ENCODE measurements at places on chromosomes 6 and 20.
A peak's percentile ranks its signal among the peaks of the same experiment; 100 is the strongest.

DNA sequence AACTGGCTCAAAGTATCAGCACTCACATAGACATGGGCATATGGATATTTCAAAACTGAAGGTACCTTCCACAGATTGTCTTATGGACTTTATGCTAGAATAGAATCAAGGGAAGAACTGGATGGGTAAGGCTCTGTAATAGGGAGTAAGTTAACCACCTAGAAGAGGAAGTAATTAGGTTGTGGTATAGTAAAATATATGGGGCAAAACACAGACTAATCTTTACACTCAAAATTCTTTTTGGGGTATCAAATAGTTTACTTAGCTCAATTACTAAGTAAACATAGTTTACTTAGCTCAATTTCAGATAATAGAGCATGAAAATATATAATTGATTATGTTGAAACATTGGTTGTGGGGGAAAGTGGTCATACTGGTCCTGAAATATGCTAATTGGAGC, 94.2 kb upstream of the ATXN1 start:
- DNase-seq: no peak

- DNase-seq: no peak
Measured at GRCh38 chr20:47558295-47559066, 56.8 kb downstream of the NCOA3 start.

- DNase-seq: no peak
Measured at GRCh38 chr20:49045440-49046086, 549 bp upstream of the CSE1L start.

DNA sequence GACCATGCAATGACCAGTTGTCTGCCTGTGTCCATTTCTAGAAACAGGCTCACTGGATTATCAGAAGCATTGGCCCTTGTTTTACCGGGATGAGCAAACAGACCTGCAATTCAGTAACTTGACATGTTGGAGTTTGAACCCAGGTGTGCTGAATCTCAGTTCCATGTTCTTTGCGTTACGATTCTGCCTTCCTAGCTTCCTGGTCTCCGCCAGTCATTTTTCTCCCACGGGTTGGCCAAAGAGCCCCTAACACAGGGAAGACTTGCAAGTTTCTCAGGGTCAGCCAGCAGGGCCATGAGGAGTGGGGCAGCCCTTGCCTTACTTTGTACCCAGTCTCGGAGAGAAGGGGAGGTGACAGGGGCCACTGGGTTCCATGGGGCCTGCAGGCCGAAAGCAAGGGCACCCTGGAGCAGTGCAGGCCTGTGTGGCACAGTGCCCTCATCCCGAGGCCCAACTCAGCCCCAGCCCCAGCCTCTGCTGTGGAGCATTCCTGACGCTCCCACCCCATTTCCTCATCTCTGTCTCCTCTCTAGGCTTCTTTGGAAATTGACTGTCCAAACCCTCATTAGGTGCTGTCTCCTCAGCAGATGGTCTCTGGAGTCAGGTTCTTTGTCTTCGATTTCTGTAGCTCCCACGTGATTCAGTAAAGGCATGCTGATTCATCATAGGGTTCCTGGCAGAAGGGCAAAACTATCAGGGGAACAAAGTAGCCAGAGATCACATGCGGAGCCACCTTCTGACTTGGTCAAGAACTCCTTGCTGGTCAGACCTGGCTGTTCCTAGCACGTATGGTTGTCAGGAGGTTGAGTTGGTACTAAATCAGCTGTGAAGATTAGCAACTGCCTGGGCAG, 23.6 kb downstream of the CDS2 start:
- DNase-seq: no peak

GRCh38 chr20:10540636-10541493, 105.8 kb downstream of the SLX4IP start:
- DNase-seq: no peak

DNA sequence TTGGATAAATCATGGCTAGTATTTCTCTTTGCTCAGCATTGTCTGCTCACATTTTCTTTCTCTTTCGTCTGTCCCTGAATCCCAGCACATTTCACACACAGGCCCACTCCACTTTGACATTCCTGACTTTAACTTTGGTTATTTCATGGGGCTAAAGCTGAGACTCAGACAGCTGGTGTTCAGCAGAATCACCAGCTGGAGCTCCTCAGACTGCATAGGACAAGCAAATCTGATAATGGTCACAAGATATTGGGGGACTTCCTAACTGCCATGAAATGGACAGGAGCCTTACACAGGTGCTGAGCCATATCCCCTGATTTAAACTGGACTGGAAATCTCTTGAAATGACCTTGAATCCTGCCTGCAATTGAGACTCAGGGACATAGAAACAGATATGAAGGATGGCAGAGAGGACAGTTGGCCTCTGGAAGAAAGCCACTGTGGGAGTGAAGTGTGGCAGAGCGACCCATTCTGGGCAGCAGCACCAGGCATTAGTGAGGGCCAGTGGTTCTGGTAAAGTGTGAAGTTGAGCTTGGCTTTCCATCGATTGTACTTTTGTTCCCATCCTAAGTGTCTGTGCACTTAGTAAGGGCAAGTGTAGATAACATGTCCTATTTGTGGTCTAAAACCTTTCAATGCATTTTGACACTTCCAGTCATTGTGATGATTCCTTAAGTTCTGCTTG, 10.0 kb upstream of the IFNGR1 start:
- DNase-seq: no peak

- DNase-seq: no peak
Measured at GRCh38 chr6:124958759-124959354, 3.4 kb upstream of the RNF217 start.

GRCh38 chr6:11324453-11325015, 92.1 kb upstream of the NEDD9 start:
- DNase-seq: peak; percentile 56

- no peak for DNase-seq
Measured at GRCh38 chr20:20002101-20002998, 14.8 kb upstream of the NAA20 start.

- peak; percentile 77 for DNase-seq
Measured at GRCh38 chr20:4592316-4593148, 129.2 kb upstream of the PRND start.

GRCh38 chr20:46520540-46520939, 7.2 kb upstream of the ZNF334 start:
- DNase-seq: no peak

GRCh38 chr6:56938649-56939191, 16.2 kb upstream of the BEND6 start:
- no peak for DNase-seq

DNA sequence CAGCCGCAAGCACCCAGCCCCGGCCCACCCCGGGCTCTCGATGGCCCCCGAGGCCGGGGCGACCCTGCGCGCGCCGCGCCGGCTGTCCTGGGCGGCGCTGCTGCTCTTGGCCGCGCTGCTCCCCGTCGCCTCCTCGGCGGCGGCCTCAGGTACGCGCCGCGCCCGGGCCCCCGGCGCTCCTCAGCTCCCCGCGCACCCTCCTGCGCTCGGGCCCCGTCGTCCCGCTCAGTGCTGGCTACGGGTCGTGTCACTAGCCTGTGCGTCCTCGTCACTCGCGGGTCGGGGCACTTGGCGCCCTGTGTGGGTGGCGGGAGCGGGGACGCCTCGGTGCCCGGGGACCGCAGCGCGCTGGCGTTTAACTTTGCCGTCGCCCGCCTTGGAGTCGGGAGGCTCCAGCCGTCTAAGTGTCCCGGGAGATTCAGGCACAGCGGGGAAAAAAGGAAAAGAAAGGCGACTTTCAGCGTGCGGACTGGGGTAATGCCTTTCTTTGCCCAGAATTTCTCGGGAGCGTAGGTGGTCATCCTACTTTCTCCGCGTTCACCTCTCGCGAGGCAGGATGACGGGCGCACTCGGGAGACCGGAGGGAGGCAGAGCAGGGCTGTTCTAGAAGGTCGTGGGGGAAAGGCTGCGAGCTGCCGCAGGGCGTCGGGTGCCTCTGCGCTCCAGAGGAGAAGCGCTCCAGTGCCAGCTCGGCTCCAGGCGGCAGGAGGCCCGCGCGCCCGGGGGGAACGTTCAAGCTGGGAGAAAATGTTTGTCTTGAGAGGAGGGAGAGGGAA, 545 bp downstream of the FNDC1 start:
- DNase-seq: peak; percentile 44

- no peak for DNase-seq
Measured at GRCh38 chr20:47981222-47981621, 195.9 kb upstream of the SULF2 start.

GRCh38 chr6:51618563-51618962, 468.9 kb downstream of the PKHD1 start:
- DNase-seq: no peak

DNA sequence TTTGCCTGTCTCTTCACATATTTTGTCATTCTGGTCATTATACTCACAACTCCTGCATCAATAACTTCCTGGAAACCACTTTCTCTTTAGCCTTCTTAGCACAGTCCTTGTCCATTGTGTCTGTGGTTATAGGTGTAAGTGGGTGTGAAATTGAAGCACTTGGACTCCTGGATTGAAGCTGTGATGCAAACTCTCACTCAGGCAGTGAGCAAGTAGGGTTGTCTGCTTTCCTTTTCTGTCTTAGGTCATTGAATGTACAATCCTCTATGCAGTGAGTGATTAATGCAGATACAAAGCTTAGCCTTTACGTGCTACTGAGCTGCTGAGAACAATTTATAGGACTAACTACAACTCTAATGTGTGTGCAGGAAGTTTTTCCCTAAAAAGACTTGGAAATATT, 54.8 kb downstream of the ADGRB3 start:
- DNase-seq: no peak

DNA sequence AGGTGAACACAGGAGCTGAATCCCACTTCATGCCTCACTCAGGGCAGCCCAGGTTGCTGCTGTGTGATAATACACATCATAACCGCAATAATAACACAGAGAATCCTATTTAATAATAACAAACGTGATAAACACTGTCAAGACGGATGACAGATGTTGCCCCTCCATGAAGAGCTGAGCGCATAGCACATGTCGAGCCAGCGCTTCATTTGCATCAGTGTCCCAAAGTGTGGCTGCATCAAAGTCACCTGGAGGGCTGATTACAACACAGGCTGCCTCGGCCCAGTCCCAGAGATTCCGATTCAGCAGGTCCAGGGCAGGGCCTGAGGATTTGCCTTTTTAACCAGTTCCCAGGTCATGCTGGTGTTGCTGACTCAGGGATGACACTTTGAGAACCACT, 198.5 kb downstream of the QKI start:
- DNase-seq: no peak

DNA sequence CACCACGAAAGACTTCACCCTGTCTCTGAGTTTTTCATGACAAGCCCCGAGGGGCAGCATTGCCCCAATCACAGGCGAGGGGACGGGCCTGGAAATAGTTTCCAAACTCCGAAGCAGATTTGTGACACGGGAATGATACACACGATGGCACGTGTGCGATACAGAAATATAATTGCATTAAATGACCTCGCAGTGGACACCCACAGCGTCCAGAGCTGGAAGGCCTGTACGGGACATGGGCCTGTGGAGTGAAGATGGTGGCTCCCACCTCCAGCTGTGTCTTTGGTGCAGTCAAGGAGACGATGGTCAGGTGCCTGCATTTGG, 43.0 kb downstream of the PMEPA1 start:
- DNase-seq: no peak
